Cortex of kidney (tissue), 1 donor: ENCODE measurements at places on chromosomes 6 and 20.

DNA sequence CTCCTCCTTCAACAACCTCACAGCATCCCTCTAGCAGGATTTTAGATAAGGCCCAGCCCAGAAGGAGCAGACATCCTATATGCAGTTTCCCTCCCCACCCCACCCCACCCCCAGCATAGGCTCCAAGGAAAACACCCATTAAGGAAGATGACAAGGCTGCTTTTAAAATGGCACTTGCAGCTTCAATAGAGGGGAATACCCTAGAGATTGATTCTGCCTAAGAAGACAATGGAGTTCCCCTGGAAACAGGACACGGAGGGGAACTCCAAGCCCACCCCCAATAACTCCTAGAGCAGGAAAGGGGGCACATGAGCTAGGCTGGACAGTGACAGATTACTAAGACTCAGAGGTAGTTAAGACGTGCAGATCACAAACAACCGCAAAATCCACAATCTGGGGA is 34.7 kb downstream of the CPNE5 start:
- DNase-seq = no peak

GRCh38 chr6:33719326-33719987 is 8.0 kb upstream of the UQCC2 start:
- DNase-seq = no peak

- DNase-seq = no peak
Observed at GRCh38 chr6:9532621-9533557, 882.0 kb downstream of the TFAP2A start.

DNA sequence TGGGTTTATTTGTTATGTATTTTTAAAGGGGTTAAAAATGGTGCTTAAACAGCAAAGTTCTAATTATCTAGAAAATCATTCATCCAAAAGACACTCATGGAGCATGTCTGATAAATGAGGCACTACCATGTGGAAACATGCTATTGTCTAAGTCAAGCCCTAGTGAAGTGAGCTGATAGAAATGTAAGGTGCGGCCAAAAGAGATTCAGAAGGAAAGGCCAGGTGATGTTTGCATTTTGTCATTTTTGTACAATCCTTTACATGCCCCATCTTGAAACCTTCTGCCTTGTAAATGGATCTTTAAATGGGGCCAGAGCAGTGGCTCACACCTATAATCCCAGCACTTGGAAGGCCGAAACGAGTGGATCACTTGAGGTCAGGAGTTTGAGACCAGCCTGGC is 77.3 kb downstream of the PLCG1 start:
- no peak for DNase-seq

GRCh38 chr20:61146023-61146422 is 106.0 kb upstream of the CDH4 start:
- no peak for DNase-seq

- DNase-seq = no peak
Observed at GRCh38 chr6:139765825-139766285, 391.4 kb upstream of the CITED2 start.

GRCh38 chr20:47982574-47983360 is 197.5 kb upstream of the SULF2 start:
- no peak for DNase-seq

DNA sequence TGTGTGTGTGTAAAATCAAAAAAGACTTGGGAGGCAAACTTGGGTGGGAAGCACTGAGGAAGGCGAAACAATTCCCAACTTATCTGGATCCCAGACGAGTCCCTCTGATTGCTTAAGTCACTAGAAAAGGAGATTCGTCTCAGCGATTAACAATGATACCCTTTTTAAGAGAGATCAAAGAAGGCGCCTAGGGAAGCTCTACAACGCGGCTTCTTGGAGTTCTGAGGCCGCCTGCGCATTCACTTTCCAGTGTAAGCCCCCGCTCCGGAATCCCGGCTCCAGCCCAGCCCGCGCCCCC is 8.7 kb upstream of the TBX18 start:
- no peak for DNase-seq

DNA sequence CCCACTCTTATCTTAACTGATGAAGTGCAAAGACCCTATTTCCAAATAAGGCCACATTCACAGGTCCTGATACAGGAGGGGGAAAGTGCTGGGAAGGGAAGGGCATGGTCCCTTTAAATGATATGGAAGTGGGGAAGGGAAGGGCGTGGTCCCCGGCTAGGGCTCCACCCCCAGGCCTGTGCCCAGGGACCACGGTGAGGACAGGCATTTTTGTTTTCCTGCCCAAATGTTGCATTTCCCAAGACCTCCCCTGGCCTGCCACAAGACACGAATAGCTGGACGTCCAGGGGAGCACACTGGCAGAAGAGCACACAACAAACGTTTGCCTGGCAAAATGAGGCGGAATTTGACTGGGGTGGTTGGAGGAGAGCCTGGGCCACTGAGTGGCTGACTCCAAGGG is 16.1 kb upstream of the HFE start:
- no peak for DNase-seq

DNA sequence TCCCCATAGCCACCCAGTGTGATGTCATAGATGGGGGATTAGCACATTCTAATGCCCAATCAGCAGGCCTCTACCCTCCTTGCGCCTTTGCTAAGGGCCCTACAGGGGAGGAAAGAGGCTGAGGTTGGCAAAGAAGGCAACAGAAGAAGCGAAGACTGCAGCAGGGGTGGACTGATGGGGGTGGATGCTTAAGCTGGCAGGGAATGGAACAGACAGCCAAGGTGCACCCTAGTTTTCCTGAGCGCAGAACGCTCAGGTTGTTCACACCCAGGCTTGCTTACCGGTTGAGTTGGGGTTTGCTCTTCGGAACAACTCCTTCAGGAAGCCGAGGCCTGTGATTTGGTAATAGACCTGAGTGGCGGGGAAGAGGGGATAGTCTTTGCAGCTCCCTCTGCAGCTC is 12.7 kb downstream of the MRPS18A start:
- DNase-seq = no peak
